Fibroblast of skin of left biceps (primary cell): ENCODE measurements at places on chromosomes 5 and 9.

DNA sequence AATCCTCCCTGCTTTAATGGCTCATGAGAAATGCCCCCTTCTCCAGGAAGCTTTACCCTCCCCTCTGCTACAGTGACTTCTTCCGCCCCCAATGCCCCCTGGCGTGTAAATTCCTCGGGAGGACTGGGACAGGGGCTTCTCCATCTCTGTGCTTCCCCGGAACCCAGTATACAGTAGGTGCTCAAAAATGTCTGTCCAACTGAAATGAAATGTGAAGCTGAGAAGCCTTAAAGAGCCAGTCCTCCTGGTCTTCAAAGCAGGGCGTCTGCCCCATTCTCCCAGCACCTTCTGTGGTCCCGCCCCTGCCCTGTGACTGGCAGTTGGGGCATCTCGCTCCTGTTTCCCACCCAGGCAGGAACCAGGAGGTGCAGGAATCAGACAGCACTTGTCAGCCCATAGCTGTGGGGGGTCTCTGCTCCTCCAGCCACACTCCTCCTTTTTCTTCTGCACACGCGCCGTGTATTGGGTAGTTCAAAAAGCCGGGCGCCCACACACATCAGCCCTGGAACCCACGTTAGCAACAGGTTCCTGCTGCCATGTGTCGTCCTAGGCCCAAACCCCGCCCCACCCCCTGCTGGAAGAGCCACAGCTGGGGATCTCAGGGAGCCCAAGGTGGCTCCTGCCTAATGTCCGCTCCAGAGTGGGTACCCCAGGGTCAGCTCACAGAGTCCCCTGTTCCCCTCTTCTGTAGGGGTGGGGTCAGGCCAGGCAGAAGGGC, 16.0 kb downstream of the FIBCD1 start:
- no peak for DNase-seq

DNA sequence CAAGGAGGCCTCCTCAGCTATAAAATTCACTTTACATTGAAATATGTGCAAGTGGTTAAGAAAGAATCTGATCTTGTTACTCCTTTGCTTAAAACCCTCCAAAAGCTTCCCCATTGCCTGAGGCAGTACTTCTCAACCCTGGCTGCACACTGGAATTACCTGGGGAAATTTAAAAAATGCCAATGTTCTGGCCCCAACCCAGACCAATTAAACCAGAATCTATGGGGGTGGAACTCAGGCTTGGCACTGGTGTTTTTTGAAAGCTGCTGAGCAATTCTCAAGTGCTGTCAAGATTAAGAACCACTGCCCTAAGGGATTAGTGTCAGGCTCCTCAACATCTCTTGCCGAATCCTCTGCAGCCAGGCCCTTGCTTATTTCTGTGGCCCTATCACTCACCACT, 269.6 kb downstream of the ELAVL2 start:
- DNase-seq: no peak

DNA sequence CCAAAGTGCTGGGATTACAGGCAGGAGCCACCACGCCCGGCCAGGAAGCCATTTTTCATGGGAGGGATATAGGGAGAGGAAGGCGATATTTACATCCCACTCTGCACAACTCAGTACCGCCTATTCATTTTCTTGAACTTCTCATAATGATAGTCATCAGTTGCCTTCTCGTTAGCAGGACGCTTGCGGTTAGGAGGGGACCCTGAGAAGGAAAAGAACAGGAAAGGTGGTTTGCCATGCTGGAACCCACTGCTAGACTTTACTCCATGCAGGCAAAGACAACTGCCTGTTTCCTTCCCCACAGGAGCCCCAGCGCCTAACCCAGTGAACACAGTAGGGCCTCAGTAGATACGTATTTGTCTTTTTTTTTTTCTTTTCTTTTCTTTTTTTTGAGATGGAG, 4.1 kb upstream of the TOR1A start:
- DNase-seq: no peak

DNA sequence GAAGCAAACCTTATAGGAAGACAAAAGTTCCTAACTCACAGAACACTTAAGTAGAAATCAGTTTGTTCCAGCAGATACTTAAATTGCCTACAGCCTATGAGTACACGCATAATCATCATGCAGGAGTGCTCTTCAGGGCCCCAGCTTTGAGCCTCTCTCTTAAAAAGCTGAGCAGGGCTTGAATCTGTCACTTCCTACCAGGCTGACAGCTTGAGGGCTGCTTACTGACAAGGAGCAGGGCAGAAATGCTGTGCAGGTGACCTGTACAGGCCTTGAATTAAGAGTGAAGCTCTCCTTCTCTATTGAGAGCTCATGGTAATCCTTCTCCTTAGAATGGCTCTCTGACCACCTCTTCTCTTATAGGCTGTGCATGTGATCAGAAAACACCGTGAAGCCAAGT, 66.5 kb upstream of the MAST4 start:
- DNase-seq: no peak

DNA sequence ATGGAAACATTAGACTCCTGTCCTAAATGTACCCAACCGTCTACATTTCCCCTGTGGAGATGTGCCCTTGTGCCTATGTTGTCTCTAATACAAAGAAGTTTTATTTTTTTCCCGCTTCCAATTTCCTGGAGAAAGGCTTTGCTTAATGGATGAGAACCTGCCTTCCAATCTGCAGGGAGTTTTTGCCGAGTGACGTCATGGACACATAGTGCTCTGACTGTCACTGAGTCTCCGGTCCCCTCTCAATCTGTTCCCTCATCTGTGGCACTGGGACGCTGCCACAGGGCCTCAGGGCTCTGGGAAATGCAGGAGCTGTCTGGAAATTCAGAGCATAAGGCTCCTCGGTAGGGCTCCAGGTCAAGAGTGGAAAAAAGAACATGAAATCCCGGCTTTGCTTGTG, 144.8 kb downstream of the PDZD2 start:
- no peak for DNase-seq

DNA sequence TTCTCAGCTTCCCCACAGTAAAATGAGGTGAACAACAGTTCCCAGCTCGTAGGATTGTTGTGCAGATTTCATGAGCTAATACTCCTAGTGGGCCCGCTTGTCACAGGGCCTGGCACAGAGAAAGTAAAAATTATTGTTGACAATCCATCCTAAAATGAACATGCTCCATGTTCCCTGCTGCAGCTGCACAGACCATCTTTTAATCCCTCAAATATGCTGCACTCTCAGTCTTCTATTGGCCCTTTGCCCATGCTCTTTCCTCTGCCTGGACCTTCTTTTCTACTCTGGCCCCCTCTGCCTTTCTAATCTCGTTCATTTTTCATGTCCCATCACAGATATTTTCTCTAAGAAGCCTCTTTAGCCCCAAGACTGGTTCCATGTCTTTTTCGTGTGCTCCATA, 117.7 kb upstream of the NR3C1 start:
- no peak for DNase-seq

- peak; percentile 52 for DNase-seq
Measured at GRCh38 chr5:116482394-116482793, 92.2 kb downstream of the SEMA6A start.

GRCh38 chr9:111762556-111762955, 32.2 kb downstream of the SHOC1 start:
- DNase-seq: peak; percentile 11

DNA sequence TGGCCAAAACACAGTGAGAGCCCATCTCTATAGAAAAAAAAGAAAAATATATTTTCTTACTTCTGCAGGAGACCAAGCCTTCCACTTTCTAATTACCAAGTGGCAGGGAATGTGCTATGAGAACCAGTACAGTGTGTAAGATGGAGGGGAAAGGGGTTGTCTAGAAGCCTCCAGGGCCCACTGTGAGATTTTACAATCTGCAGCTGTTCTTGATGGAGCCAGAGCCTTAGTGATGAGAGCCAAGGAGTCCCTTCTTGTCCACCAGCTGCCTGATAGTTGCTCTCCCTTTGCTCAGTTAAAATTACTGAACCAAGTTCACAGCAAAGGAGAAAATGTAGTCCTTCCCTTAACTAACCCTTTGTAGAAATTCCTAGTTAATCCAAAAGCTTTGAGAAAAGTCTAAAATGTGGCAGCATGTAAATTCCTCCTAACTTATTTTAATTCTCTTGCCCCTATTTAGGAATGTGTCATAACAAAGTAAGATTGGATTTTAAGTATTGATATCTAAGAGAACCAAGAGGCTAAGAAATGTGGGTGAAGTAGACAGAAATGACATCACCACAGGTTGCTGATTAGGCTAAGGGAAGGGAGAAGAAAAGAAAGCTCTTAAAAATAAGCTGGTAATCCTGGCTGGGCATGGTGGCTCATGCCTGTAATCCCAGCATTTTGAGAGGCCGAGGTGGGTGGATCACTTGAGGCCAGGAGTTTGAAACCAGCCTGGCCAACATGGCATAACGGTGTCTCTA, 19.3 kb downstream of the SRP19 start:
- DNase-seq: no peak

DNA sequence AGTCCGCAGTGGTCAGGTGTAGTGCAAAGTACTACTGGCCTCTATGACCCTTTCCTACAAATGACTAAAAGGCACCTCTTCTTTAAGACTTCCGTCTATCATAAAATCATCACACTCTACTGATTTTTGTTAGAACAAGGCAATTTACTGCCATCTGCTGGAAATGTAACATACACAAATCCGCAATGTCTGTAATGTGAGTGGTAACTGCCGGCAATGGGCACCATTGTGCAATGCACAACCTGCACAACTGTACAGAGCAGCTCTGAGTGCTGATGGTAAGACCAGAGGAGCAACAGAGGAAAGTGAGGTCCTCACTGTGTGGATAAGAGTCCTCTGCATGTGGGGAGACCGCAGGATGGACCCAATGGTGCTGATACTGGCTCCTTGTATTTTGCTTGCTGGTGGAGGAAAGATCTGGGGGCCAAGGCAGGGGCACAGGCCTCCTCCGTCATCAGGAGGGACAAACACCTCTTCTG, 103.7 kb downstream of the ATPSCKMT start:
- DNase-seq: peak; percentile 17

DNA sequence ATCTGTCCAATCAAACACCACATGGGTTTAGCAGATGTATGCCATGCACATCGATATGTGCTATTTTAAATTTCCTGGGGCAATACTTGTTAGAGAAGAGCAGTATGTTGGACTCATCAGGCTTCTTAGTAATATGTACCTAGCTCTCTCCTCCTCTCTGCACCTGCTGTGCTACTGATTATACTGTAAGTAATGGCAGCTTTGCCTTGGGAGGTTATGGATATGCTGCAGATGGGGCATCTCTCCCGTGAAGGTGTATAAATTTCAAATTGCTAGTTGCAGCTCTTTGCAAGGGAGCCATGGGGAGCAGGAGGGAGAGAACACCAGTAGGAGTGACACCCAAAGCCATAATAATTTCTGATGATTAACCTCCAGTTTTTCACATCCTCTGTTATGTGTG, 101.5 kb downstream of the SPATA31D1 start:
- DNase-seq: no peak

DNA sequence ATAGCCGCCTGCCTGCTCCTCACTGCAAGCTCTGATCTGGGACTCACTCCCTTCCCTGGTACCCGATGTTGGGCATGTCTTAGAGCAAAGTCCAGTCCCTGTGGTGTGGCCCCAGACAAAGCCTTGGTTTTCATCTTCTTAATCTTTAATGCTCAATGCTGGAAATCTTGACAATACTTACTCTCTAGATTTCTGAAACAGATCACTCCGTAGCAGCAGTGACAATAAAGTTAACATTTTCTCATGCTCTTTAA, 260.2 kb upstream of the IRX2 start:
- DNase-seq: no peak

DNA sequence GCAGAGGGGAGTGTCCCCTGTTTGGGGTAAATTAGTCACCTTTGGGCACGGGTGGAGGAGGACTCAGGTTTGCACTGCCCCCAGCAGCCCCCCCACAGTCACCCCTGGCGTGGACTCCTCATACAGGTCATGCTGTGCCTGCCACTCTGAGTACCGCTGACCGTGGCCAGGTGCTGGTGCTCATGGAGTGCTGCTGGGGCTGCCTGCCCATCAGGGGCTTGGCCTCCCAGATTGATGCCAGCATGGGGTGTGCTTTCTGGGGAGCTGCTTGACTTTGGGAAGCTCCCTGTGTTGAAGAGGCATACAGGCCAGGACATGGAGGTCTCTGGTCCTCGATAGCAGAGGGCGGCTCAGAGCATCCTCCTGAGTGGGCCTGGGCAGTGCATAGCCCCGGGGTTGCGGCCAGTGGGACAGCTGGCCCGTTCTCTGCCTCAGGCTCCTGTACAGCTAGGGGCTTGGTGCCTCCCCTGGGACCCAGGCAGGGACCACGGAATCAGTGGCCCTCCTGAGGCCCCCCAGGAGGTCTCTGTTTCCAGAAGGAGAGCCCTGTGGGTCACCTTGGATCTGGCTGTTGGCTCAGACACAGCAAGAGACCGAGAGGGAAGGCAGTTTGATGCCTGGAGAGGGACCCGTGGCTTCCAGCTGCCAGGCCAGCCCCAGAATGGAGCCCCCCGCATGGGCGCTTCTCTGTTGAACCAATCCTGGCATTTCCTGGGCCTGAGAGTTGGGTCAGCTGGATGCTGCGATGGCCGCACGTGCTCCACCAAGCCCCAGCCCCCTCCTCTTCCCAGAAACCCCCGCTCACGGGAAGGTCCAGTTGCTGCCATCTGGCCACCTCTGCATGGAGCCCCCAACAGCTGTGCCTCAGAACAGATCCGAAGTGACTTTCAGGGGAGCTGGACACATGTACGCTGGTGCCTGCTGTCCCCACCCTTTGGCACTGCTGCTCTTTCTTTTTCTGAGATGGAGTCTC, 6.1 kb upstream of the AJM1 start:
- no peak for DNase-seq

DNA sequence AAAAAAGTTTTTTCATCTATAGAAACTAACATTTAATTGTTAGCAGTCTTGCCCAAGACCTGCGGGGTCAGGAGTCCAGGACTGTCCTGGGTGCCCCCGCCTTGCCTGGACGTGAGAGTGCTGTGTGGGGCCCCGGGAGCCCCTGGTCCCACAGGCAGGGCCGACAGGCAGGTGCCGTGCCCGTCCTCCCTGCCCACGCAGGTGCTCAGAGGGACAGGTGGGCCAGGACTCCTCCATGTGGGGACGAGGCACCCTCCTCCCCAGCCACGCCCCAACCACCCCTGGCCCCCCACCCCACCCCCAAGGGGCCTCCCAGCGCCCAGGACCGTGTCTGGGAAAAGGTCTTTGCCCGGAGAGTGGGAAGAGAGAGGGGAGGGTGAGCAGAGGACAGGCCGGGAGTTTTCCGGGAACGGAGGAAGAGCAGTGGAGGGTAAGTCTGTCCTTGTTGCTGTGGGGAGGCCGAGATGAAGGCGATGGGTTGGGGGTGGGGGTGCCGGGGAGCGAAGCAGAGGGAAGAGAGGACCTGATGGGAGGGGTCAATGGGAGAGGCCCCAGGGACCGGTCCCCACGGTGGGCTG, 2.7 kb upstream of the LCN12 start:
- no peak for DNase-seq

- DNase-seq: no peak
Measured at GRCh38 chr5:105508519-105508918, 1945.9 kb upstream of the NUDT12 start.

- DNase-seq: no peak
Measured at GRCh38 chr9:97387936-97388684, 23.8 kb upstream of the TDRD7 start.

- no peak for DNase-seq
Measured at GRCh38 chr5:166602271-166602670, 1689.2 kb upstream of the WWC1 start.

- DNase-seq: peak; percentile 65
Measured at GRCh38 chr9:114364134-114365041, 23.4 kb downstream of the AKNA start.
